ENCODE measurements at places on chromosomes 4 and X.

DNA sequence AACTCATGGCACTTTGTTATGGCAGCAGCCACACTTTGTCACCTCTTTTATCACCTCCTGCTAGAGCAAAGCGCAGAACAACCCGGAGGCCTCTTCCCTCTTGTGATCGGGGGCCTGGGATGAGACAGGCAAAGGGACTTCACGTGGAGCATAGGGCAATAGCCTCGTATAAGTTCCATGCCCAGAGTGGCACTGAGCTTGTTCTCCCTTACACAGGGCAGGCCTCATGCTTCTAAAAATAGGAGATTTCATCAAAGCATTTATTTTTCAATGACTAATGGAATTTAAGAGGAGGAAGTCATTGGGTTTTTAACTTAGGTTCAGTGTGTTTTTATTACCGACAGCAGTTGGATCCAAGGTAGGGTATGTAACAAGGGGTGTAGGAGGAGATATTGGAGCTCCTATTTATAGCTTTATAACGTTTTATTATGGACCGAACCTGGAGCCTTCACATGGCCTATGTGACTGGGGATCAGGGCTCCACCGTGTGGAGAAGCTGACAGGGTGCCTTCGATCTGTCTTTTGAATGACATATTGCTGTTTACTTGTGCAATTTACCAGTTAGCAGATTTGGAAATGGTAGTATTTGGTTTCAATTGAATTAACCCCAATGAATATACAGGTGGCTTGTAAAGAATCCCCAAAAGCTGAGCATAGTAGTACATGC, 93.8 kb downstream of the SLC2A9 start:
- no peak for DNase-seq

- DNase-seq = peak; percentile 2
Observed at GRCh38 chr4:53431052-53431451, 53.6 kb downstream of the FIP1L1 start.

DNA sequence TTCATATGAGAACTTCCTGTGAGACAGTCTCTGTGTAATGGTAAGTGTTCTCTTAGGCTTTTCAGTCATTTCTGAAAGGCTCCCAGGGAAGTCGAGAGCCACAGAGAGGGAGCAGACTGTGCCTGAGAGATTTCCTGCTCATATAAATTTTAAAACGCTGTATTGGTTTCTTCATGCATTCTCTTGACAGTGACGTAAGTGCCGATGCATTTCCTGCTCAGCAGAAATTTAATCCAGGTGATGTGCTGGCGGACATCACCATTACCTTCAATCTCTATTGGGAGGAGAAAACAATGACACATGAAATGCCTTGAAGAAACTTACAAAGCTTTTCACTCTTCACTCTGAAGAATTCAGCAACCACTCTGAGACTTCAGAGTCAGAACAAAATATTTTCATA, 383.6 kb downstream of the BMPR1B start:
- DNase-seq = no peak

DNA sequence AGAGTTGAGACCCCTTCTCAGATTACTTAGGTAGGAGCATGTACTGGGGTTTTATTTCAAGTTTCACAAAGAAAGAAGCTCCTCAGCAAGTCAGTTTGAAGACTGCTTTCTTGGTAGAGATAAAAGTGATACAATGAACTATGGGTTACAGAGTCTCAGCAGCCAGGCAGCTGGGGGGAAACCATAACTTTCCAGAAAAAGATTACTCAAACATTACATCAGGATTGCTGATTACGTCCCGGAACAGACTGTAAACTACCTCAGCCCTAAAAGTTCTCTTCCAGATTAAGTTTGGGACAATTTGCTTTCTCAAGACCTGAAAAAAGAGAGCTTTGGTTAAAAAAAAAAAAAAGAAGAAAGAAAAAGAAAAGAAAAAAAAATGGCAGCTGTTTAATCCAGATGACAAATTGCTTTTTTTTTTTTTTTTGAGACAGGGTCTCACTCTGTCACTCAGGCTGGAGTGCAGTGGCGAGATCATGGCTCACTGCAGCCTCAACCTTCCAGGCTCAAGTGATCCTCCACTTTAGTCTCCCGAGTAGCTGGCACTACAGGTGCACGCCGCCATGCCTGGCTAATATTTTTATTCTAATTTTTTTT, 16.6 kb downstream of the SAT1 start:
- no peak for DNase-seq

DNA sequence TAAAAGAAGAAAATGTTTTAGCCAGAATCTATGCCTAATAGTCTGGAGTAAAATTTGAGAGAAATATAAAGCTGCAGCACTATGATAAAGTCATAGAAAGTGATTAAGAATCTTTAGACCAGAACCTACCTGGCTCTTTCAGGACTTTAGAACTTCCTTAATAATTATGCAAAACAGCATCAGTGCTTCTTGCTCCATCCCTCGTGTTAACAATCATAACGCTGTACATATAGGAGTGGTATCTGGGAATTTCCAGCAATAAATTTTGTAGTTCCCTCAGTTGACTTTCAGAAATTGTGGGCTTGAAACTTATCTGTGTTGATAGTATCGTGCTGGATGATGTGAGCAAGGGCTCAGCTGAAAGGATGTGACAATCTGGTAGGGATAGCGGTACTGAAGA, 102.1 kb upstream of the RASGEF1B start:
- DNase-seq = no peak

- no peak for DNase-seq
Observed at GRCh38 chr4:124932447-124932846, 219.9 kb upstream of the ANKRD50 start.

GRCh38 chr4:168655182-168655581, 158.3 kb downstream of the PALLD start:
- DNase-seq = no peak

- no peak for DNase-seq
Observed at GRCh38 chrX:21658746-21659145, 616 bp upstream of the KLHL34 start.

GRCh38 chrX:111375747-111376146, 36.2 kb downstream of the DCX start:
- DNase-seq = no peak

- DNase-seq = peak; percentile 40
Observed at GRCh38 chrX:132612821-132613564, 124.2 kb upstream of the MBNL3 start.

DNA sequence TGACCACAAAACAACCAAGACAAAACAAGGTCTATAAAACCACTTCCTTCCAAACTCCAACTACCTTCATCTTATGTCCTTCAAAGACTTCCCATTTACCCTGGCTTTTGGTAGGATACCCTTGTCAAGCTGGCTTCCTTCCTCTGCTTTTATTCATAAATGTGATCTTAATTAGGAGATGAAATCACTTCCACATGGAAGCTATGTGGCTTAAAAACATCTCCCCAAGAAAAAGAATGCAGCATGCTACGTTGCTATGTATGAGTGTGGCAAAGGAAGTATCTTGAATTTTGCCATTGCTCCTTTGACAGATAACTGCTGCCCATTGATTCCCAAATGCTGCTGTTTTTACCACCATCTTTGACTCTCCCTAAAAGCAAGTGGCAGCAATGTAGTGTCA, 46.4 kb upstream of the VEGFD start:
- DNase-seq = no peak

GRCh38 chr4:66489783-66490452, 819.6 kb upstream of the EPHA5 start:
- no peak for DNase-seq

- peak; percentile 66 for DNase-seq
Observed at GRCh38 chr4:180650273-180650672, 1592.9 kb upstream of the TENM3 start.

- DNase-seq = no peak
Observed at GRCh38 chrX:24646745-24647182, 383 bp downstream of the PCYT1B start.

- no peak for DNase-seq
Observed at GRCh38 chrX:71637253-71637618, 18.9 kb upstream of the CXCR3 start.

GRCh38 chr4:169689681-169690080, 68.1 kb downstream of the HPF1 start:
- DNase-seq = no peak

DNA sequence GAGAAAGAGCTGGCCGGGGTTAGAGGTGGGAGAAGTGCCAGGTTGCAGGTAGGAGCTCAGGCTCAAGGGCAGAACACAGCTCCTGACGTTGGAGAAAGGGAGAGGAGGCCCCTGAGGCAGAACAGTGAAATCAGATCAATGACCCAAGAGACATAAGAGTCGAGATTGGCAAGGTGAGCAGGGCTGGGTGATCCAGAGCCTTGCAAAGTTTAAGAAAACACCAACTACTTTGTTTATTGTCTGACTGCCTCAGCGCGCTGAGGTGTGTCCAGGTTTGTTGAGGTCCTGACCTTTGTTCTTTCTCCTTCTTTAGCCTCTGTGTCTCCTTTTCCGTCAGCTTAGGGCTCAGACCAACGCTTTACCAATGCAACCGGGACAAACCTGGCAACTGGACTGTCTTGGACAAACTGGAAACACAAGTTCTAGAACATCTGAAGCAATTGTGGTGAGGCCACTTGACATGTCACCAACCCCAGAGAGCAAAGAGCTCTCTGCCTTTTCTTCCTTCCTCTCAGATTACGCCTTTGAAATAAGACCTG, 28.3 kb downstream of the CHRNA9 start:
- DNase-seq = no peak

GRCh38 chr4:5959211-5959982, 58.8 kb downstream of the C4orf50 start:
- no peak for DNase-seq

DNA sequence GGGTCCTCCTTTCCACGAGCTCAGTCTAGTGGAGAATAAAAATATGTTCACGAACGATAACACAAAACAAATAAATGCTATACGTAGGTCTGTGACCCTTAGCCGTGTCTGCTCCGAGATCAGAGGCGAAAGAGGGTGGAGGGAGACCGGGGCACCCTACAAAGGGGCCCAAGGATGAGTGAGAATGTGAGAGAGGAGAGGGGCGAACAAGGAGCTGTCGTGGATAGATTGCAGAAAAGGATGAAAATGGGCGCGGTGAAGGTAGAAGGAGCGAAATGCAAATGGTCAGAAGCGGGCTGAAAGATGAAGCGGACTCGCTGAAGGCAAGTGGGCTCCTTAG, 6.2 kb upstream of the ZBTB33 start:
- no peak for DNase-seq

DNA sequence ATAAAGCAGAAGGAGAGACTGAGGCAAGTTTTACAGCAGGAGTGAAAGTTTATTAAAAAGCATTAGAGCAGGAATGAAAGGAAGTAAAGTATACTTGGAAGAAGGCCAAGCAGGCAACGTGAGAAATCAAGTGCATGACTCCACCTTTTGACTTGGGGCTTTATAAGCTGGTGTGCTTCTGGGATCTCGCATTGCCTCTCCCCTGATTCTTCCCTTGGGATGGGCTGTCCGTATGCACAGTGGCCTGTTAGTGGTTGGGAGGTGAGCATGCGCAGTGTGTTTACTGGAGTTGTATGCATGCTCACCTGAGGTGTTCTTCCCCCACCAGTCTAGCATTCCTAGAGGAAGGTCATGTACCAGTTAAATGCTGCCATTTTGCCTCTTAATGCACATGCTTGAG, 29.1 kb upstream of the C1QTNF7 start:
- no peak for DNase-seq

- DNase-seq = no peak
Observed at GRCh38 chr4:53960843-53961242, 103.6 kb downstream of the CHIC2 start.

DNA sequence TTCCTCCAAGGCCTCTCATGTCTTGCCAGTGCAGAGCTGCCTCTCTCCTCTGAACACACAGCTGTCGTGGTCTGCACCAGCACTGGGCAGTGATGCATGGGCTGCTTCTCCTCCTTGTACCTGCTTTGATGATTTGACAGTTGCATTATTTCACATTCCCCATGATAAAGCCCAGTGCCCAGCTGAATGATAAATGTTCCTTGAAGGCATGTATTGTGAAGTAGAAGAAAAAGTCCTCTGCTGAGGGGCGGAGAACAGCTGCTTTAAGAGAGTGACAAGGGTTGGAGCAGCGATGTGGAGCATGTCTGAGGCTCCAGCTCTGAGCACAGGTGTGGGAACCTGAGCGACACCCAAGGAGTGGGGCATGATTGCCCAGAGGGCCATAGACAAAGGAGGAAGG, 21.1 kb upstream of the TRIM2 start:
- DNase-seq = no peak

- no peak for DNase-seq
Observed at GRCh38 chr4:114036864-114037263, 57.4 kb upstream of the ARSJ start.

- DNase-seq = peak; percentile 39
Observed at GRCh38 chr4:184805462-184806228, 20.1 kb downstream of the ACSL1 start.

DNA sequence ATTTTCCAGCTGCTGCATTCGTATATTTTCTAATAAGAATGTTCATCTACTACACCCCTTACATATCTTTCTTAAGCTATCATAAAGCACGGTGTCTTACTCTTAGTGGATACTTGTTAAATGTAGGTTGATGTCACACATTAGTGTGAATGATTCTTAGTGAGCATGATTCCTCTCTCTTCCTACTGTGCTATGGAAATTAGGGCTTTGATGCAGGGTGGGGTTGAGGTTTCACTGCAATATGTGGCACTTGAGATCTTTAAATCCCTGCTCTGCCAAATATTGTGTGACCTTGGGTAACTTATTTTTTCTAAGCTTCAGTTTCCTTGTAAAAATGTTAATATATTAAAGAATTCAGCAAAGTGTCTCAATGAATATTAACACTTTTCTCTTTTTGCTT, 188.4 kb downstream of the PDGFRA start:
- no peak for DNase-seq

GRCh38 chr4:52195869-52196268, 144.8 kb downstream of the SPATA18 start:
- no peak for DNase-seq

DNA sequence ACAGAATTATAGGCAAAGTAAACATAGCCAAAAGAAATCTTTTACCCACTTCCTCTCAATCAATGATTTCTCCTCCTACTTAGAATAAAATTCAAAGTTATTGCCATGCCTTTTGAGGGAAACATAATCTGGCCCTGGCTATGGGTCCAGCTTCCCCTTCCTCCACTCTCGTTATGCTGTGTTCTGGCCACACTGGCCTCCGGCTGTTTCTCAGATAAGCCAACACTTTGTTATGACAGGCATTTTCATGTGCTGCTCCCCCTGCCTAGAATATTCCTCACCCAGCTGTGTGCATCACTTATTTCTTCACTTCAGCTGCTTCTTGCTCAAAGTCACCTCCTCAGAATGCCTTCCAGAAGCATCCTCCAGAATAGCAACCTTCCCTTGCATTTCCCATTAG, 386.6 kb upstream of the AADAT start:
- no peak for DNase-seq

DNA sequence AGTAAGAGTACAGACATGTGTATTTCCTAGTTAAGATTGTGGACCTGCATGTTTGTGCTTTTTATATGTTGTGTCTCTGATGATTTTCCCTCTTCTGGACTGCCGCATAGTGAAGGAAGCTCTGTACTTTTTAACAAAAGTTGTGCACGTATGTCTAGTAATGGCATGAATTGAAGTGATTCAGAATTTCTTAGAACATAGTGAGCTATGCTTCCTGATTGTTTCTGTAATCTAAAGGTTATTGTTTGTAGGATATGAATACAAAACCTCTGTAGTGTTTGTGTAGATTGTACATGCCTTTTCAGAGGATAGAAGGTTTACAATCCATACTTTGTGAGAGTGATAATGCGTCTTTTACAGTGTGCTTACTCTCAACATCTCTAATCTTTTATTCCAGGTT, 37.0 kb upstream of the NUDT6 start:
- no peak for DNase-seq

- peak; percentile 0 for DNase-seq
Observed at GRCh38 chrX:18026166-18026565, 165.1 kb upstream of the RAI2 start.

All from GM12865 (cell line).